NCI-H187 treated with DMSO at 0.1 percent for 48 hours (cell line): ENCODE measurements at places on chromosomes 7 and 10.

- no peak for DNase-seq
These were observed 2.6 kb downstream of the CPED1 start for GRCh38 chr7:120991161-120991560.

DNA sequence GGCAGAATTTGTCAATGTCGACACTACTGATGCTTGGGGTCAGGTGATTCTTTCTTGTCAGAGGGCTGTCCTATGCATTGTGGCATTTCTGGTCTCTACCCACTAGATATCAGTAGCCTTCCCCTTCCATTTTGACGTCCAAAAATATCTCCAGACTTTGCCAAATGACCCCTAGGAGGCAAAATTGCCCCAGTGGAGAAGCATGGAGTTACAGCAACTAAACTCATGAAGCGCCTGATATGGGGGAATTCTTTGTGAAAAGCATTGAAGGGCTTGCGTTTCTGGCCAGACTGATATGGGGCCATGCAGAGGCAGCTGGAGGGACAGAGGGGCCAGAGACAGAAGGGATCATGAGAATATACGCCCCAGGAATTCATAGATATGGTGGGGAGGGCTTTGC lies 43.6 kb downstream of the ADRB1 start:
- DNase-seq, result no peak

DNA sequence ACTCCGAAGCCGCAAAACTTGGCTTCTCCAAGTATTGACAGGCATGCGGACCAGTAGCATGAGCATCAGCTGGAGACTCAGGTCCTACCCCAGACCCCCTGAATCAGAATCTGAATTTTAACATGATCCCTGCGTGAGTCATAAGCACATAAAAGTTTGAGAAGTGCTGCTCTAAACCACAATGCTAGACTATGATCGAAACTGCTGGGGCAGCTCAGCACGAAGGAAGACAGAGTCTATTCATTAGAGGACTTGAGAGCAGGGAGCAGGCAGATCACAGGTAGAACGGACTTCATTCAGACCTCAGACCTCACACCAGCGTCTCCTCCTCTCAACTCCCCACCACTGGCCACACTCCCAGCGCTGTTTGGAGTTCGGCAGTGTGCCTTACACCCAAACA lies 16.9 kb downstream of the CAMK2G start:
- DNase-seq, result no peak

GRCh38 chr7:35645691-35646090 lies 49.2 kb downstream of the HERPUD2 start:
- DNase-seq, result no peak

DNA sequence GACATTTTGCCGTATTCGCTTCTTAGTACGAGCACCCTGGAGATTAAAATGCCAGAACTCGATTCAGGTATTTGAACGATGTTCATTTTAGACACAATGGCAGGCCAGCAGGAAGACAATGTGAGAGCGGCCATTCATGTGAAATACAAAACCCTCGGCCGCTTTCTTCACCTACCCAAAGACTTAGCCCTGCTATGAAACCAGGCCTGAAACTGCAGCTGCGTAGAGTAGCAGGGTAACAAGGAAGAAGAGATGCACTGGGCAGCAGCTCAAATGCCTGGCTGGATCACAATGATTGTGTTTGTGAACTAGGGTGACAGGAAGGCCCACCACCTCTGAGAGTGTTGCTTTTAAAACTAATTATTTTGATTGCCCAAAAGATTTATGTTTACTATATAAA lies 234.8 kb downstream of the TRIL start:
- DNase-seq, result no peak

DNA sequence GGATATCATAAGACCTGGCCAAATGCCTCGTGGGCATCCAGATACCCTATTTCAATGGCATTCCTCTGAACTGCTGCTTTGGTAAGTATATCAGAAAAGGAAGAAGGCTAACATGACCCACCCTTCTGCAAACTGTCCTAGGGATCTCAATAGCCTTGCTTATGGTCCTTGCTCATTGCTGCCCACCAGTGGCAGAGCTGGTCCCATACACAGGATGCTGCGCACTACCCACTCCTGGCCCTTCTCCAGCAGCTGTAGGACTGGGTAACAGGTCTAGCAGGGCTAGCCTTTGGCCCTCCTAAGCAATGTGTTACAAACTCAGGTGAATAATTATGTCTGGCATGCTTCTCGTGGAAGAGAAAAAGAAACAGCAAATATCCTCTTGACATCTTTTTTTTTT lies 72.5 kb downstream of the C10orf90 start:
- DNase-seq, result no peak

GRCh38 chr10:4357911-4358310 lies 468.1 kb upstream of the AKR1E2 start:
- DNase-seq, result no peak

DNA sequence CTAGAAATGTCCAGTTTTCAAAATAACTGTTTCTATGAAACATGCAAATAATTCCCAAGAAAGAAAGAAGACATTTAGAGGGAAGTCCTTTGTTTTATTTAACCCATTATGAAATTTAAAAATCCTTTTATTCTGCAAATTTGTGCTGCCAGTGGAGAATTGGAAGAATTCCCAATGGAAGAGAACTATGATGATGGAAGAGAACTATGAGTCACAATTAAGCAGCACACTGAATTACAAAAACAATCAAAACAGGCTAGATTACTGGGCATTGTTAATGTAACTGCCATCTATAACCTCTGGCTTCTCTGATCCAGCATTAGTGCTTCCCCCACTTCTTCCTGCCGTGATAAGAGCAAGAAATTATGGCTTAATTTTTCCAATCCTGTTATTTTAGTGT lies 126.2 kb upstream of the FEZF1 start:
- DNase-seq, result no peak

DNA sequence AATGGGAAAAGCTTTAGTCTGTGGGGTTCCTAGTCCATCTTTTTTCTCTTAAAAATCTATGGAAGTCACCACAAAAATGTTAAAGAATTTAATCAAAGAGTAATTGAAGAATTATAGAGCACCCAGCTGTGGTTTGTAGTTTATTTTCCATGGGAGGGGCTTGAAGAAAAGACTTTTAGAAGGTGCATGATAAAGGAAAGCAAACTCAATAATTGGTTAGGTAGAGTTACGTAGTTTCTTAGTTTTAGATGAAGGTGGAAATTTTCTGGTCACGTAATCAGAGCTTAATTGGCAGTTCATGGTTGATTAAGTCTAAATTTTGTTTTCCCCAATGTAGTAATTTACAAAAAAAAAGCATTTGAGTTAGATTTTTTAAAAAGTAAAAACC lies 724 bp downstream of the ZNF107 start:
- DNase-seq, result no peak

DNA sequence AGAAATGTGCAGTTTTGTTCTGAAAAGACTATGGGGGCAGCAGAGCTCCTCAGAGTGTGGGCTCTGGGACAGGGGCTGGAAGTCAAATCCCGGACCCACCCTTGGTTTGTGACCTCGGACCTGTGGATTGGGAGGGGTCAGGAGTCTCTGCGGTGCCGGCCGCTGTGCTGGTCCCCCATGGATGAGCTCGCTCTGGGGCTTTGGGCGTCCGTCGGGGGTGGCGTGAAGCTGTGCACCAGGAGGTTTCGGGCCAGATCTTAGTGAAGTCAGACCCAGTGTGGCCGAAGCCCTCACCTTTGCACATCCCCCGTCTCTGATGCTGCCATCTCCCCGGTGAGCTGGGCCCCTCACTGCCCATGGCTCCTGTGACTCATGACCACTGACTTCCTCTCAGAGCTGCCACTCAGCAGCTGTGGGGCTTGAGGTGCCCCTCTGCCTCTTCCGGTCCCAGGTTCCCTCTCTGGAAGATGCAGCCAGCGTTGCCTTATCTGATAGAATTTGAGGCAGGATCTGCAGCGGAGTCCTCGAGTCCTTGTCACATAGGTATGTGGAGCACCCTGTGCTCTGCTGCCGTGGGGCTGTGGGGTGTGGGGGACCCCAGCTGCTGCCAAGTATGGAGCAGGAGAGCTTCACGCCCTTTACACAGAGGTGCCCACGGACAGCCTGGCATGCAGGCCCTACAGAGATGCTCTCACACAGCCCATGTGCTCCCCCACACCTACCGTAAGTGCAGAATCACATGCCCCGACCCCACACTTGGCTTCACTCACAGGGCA lies 11.4 kb upstream of the SCART1 start:
- DNase-seq, result no peak

DNA sequence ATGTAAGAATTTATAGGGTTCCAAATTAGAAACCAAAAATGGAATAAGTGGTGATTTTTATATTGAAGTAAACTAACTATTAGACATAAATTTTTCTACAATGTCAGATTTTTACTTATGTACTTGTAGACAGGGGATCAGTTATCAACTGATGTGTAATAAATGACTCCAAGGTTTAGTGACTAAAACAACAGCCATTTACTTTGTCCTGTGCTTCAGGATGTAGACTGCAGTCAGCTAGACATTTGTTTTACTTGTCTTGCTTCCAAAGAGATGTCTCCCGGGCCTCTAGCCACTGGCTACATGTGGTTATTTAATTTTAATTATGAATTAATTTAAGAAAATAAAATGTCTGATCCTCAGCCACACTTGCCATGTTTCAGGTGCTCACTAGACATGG lies 249.7 kb upstream of the IGFBP3 start:
- DNase-seq, result no peak

GRCh38 chr7:55172161-55172560 lies 153.3 kb downstream of the EGFR start:
- no peak for DNase-seq

GRCh38 chr10:113053881-113054280 lies 103.8 kb downstream of the TCF7L2 start:
- DNase-seq, result no peak

DNA sequence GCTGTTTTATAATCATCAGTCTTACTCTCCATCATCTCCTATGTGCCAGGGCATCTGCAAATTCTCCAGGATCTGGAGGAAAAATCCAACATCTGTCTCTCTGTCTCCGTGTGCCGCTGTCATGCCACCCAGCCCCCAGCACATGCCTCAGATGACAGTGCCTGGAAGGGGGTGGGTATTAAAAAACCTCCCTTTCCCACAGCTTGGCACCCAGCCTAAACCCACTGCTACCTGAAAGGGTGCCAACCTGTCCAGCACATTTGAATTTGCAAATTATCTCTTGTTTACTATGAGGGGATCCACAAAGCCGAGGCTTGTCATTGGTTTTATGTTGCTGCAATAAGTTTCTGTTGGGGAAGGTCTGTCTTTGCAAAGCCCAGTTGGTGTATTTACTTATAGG lies 73.1 kb downstream of the EMX2 start:
- DNase-seq, result no peak

DNA sequence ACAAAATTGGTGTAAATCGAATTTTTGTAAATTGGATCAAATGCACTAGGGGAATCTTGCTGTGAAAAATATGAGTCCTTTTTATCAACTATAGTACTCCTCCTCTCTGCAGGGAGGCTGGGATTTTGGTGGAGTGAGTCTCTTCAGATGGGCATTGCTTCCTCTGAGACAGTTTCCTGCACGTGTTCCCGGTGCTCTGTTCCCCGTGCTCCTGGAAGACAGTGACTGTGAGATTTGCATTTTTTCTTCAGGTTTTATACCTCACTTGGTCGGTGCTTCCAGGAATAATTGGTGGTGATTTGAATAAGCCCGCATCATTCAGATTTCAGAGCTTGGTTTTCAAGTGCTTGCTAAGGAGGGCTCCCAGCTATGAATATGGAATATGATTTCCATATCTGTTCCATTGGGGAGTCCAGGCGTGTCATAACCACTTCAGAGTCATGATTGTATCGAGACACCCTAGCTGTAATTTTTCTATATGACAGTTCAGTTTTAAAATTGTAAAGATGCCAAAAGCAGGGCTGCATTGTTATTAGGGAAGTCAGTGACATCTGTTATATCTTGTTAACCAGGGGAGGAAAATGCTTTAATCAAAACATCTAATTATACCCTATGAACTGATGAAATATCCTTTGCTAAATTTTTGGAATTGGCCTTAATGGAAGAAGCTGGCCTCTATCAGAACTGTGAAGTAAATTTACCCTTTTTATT lies 12.3 kb downstream of the AUTS2 start:
- DNase-seq, result no peak

- no peak for DNase-seq
These were observed 3.2 kb downstream of the GALNT17 start for GRCh38 chr7:71135116-71135515.

- no peak for DNase-seq
These were observed 34.1 kb downstream of the KCNMA1 start for GRCh38 chr10:77603534-77603927.

DNA sequence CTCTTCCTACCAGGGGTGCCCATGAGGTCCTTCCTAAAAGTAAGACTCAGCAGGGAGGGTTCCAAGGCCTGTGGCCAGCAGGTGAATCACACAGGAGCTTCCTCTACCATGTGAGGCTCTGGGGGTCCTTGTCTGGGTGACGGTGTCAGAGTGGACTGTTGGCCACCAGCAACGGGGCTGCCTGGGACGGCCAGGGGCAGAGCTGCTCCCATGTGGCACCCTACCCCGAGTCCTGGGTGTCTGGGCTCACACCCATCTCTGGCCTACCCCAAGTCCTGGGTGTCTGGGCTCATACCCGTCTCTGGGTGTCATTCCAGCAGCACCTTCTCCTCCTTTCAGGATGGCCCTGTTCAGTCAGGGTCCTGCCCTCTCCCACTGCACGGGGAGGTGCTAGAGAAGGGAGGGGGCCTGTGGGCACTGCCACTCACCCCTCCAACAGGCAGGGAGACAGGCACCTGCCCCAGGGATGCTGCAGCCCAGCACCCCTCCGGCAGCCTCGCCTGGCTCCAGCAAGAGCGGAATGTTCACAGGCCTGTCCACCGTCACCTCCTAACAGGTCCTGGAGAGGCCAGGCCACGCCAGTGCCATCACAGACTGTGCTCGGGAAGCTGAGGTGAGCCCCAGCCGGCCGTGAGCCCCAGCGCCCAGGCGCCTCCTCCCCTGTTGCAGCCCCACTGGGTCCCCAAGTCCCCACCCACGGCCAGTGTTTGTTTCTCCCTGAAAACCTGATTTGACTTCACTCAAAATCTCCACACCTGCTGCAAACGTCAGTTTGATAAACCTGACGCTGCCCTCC lies 143.7 kb downstream of the PTPRN2 start:
- DNase-seq, result no peak

GRCh38 chr7:143889068-143889467 lies 12.9 kb downstream of the TCAF1 start:
- no peak for DNase-seq

DNA sequence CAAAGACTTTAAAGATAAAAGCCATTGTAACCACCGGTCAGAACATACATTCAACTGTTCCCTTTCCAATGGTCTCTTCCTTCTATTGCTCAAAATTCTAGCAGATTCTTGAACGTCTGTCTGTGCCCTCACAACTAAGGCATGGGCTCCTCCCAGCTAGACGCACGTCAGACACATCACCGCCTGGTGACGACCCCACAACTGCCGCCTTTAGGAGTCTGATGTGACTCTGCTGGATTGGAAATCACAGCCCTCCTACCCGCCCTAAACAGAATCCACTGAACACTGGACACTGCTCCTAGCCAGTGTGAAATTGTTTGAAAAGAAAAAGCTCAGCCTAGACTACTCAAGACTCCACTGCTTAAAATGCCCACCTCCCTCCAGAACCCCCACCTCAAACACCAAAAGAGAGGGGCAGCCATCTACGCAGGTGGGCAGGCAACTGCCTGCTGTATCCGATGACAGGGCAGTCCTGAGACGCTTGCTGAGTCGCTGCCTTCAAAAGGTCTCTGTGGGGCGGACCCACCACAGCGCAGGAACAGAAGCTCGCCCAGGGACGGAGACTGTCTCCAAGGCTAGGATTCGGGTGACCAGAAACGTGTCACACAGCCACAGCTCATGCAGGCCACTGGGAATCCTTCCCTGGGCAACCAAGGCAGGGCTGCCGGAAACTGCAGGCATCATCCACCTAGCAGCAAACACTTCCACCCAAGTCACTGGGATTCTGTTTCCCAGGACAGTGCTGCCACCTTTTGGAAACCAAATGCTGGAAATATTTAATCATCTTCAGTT lies 34.7 kb downstream of the GSDME start:
- no peak for DNase-seq
